ENCODE measurements at places on chromosomes 11 and 22.
A peak's percentile ranks its signal among the peaks of the same experiment; 100 is the strongest.

- no peak for DNase-seq
Observed at GRCh38 chr11:16744128-16744725, 5.8 kb downstream of the C11orf58 start.

- DNase-seq: no peak
Observed at GRCh38 chr11:119346605-119347004, at the start of gene MFRP. Gene MFRP (minus strand): TSS chr11:119346705. CDS start chr11:119346513, 192 bp downstream.

GRCh38 chr22:44561139-44561840 is 63.3 kb upstream of the RTL6 start:
- no peak for DNase-seq

GRCh38 chr11:12915093-12915492 is 94.0 kb upstream of the RASSF10 start:
- no peak for DNase-seq

GRCh38 chr11:48307760-48308386 is 1.9 kb downstream of the OR4S1 start:
- peak; percentile 77 for DNase-seq

- peak; percentile 14 for DNase-seq
Observed at GRCh38 chr22:48663297-48663696, 1164.4 kb downstream of the BRD1 start.

DNA sequence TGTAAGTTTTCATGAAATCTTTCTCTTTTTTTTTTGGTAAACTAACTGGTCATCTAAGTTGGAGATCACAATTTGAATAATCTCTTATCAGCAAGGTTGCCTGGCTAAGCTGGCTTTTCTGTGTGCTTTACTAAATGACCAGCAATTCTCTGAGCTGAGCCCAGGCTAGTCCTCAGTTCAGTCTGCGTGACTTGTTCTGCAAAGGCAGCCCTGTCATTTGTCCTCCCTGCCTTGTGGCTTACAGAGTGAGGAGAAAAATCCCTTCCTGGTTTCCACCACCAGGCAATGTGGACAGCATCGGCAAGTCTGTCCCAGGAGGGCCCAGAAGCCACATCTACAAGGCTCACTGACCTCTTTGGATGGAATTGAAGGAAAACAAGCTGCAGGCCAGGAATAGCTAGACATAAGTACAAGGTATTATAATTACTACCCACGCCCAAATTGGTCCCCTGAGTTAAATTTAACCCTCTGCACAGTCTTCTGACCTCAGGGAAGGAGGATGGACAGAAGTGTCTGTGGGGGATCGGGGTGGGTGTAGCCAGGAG is 108.6 kb downstream of the SCN3B start:
- no peak for DNase-seq

GRCh38 chr22:46135611-46136485 is 14.5 kb upstream of the PPARA start:
- DNase-seq: no peak

GRCh38 chr11:126597041-126597440 is 241.6 kb downstream of the ST3GAL4 start:
- DNase-seq: no peak

GRCh38 chr11:131095511-131096185 is 179.4 kb upstream of the SNX19 start:
- no peak for DNase-seq

DNA sequence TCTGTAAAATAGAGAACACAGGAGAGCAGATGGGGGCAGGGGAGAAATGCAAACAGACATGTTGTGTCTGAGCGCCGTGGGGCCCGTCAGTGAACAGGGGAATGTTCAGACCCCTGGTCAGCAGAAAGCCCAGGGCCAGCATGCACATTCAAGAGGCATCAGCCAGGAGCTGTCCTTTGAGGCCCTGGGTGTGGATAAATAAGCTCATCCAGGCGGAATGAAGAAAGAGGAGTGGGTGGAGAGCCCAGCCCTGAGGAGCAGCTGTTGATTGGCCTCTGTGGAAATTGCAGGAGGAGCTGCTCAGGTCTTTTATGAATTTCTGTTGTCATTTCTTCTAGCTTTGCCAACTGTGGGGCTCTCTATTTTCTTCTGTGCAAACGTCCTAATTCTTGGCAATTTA is 49.7 kb upstream of the CECR2 start:
- no peak for DNase-seq

DNA sequence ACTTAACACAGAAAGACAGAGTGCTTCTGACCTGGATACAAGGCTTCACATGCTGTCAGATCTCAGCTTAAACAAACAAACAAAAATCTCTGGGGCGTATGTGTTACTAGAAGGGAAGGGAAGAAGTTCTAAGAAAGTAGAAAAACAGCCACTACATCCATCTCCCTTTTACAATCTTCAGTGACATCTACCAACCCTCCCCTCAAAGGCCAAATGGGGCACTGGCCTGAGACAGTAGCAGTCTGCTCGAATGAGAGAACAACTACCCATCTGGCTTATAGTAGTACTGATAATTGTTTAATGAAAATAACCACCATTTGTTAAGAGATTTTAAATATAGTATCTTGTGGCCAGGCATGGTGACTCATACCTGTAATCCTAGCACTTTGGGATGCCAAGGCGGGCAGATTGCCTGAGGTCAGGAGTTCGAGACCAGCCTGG is 29.4 kb downstream of the CCDC83 start:
- no peak for DNase-seq

- DNase-seq: no peak
Observed at GRCh38 chr11:11427140-11427539, 74.1 kb upstream of the CSNK2A3 start.

- no peak for DNase-seq
Observed at GRCh38 chr11:23078289-23078971, 218.2 kb upstream of the CCDC179 start.

- no peak for DNase-seq
Observed at GRCh38 chr11:123255909-123256308, 60.9 kb upstream of the CLMP start.

- no peak for DNase-seq
Observed at GRCh38 chr11:290621-291231, 1.8 kb downstream of the PGGHG start.

GRCh38 chr11:117643606-117644300 is 153.3 kb downstream of the DSCAML1 start:
- DNase-seq: no peak

DNA sequence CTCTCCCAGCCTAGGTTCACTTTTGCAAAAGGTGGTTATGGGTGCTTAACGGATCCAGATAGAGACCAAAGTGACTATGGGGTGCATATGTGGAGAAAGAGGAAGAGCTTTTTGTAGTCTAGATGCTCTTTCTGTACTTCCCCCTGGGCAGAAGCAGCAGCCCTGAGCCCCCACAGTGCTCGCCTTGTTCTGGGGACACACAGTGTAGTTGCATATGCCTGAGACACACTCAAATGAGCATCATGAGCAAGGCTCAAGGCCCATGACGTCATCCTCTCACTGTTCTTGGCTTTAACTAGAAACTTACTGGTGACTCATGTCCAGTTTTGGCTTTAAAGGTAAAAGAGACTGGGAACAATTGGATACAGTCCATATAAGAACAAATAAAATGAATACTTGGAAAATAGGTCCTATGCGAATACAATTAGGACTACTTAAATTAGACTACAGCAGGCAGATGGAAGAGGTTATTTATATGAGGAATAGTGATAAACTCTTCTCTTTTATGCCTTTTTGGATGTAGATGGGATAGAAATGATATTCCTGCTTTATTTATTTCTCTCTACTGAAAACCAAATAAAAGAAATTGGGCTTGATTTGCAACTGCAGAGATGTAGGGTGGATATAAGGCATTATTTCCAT is 20.1 kb upstream of the PEX26 start:
- DNase-seq: peak; percentile 78

GRCh38 chr11:67105964-67106363 is 13.1 kb upstream of the KDM2A start:
- no peak for DNase-seq

- no peak for DNase-seq
Observed at GRCh38 chr11:83681031-83681781, 395.0 kb upstream of the CCDC90B start.

DNA sequence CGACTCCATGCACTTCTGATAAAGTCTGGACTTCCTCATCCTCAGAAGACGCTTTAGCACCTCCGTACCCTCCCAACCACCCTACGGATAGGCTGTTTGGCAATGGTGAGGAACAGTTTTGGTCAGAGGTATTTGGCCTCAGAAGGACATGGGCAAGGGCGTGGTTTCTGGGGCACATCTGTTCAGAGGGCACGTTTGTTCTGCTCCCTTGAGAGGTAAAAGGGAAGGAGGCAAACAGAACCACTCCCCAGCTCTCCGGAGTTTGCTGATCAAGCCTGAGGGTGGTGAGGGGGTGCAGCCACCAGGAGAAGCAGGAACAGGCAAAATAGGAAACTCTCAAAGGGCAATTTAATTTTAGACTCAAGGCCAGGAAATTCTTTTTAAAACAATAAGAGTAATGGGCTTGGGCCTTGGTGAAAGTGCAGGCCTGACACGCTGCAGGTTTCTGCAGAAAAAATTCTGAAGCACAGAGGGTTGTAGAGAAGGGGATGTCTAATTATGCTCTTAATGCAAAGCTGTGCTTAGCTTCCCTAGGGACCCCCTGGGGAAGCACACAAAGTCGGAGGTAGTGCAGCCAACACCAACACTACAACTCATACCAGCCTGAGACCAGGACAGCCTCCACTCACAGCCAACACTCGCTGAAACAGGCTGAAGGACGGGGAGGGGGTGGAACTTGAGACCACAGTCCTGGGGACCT is 23.3 kb downstream of the ETS1 start:
- peak; percentile 48 for DNase-seq

DNA sequence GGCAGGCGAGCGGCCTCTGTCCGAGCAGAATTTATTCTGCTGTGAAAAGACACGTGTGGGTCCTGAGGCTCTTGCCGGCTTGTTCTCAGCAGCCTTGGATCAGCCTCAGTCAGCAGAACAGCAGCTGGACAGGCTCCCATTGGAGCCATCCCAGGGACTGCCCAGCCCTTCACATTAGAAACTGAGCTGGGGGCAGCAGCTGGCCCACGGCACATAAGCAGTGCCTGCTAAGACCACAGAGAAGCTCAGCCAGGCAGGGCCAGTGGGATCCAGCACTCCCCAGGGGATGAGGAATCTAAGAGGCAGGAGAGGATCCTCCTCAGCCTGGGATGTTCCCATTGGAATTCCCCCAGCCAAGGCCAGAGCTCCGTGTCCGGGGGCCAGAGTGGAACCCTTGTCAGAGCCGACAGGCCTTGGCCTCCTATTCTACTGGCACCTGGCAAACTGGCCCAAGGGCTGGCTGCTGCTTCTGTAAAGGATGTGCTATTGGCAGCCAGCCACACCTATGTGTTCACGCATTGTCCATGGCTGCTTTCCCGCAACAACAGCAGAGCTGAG is 18.2 kb downstream of the RTN4R start:
- no peak for DNase-seq

GRCh38 chr11:33543823-33544222 is 156.8 kb downstream of the C11orf91 start:
- DNase-seq: no peak

DNA sequence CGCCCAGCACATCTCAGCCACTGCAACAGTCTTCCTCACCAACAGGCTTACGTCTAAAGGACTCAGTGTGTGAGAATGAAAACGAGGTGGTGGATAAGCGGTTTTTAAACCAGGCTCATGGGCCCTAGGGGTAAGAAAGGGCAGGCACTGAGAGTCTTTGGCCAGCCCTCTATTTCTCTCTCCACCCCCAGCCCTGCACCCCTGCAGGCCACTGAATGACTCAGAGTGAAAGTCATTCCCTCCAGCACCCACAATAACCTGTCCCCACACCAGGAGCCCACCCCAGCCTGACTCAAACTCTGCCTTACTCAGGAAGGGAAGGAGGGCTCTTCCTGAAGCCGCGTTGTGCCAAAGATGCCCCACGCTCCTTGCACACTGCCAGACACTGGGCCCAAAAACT is 72.0 kb downstream of the LARGE1 start:
- DNase-seq: no peak

DNA sequence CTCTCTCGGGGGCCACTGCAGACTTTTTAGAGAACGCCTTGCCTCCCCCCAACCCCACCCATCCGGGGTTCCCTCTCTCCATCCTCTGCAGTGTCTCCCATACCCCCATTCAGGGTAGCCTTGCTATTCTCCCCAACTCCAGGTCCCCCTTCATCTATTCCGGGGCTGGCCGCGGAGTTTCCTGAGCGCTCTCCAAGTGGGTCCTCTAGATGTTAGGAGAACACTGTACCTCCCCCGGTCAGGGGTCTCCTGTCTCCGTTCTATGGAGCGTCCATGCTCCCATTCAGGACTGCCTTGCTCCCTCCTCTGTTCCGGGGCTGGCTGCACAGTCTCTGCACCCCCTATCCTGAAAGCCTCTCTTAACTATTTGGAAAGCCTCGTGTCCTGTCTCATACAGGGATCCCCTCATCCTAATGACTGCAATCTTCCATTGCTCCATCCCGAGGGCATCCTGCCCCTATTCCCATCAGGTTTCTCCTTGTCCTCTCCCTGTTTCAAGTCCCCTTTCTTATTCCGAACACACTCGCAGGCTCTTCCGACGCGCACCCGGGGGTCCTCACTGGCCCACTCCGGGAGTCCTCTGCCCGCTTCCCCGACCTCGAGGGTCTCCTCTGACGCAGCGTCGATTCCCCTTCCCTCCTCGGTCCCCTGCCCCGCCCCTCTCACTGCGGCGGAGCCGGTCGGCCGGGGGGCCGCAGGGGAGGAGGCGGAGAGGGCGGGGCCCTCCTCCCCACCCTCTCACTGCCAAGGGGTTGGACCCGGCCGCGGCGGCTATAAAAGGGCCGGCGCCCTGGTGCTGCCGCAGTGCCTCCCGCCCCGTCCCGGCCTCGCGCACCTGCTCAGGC is at the start of gene NEFH:
Gene NEFH (plus strand): TSS at position 802 of the 845 bp plus-strand sequence. CDS start 45 bp downstream, outside the sequence.
- no peak for DNase-seq

- DNase-seq: no peak
Observed at GRCh38 chr11:74468058-74468457, 709 bp upstream of the KCNE3 start.
